ENCODE measurements at places on chromosomes 4 and X.

DNA sequence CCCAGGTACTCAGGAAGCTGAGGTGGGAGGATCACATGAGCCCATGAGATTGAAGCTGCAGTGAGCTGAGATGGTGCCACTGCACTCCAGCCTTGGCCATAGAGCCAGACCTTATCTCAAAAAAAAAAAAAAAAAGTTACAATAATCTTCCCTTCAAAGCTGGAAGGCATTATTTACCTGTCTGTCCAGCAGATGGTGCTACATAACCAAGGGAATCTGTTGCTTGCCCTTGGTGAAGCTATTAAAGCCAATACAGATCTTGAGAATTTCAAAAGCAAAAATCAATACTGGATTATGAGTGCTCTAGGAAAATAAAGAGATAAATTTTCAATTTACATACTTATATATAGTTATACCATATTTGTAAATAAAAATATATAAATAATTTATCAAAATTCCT is 25.9 kb downstream of the PKD2 start:
- no peak for DNase-seq

DNA sequence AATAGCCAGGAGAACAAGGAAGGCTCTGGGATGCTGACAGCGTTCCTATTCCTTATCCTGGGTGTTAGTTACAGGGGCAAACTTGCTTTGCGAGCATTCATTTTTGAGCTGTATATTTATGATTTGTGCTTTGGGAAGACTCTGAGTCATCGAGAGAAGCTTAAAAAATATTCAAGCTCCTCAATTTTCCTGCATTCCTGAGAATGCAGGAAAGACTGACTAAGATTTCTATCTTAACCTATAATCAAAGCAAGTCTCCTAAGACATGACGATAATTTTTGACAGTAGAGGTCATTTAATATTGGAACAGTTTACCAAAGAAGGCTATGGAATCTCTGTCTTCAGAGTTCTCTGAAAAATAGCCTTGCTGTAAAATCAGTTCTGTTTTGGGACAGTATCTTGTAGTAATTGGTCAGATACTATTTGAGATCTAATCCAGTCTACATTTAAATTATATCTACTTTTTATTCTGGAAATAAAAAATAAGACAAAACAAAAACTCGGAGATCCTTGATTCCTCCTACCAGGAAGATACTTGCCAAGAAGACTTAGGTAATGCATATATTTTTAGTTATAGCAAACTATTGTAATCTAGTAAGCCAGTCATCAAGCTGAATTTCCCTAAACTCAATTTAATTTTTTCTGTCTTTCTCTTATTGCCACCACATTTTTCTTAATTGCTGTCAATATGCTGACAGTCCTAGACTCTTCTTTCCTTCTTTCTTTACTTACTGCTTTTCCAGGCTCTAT is 31.7 kb downstream of the BBS12 start:
- no peak for DNase-seq

DNA sequence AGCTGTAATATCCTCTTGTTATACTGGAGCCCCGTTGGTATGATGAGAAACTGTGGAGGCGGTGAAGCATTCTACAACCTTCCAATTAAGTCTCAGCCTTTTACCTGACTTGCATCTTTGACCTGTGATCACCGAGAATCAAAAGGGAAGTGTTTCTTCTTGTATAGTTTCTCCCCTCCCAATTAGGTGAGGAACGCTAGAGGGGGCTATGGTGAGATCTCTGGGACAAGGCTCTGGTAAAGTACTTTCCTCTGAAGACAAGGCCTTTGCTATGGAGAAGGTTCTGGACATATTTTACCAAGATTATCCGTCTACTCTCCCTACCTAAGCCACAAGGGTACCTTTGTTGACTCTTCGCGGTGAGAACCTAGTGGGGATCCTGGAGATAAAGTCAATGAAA is 111.3 kb downstream of the CBLL2 start:
- no peak for DNase-seq

- no peak for DNase-seq
These were observed 2163.0 kb upstream of the AGA start for GRCh38 chr4:179605196-179605595.

GRCh38 chrX:39813631-39814277 is 284.0 kb downstream of the BCOR start:
- no peak for DNase-seq

DNA sequence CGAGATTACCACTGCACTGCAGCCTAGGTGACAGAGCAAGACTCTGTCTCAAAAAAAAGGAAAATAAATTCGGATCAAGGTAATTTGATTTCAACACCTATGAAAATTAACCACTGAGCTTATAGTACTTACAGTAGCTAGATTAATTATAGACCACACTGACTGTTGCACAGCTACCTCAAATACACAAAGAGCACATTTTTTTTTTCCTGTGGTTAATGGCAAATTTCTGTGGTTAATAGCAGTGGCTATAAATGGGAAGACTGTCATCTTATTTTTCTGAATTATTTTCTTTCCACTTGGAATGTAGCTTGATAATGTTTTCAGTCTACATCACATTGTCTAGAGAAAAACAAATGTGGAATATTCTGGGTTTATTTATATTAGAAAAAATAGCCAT is 1661.6 kb upstream of the PCDH7 start:
- DNase-seq, result no peak

GRCh38 chr4:159042097-159042605 is 60.7 kb upstream of the RAPGEF2 start:
- DNase-seq, result no peak

GRCh38 chrX:154381271-154381670 is 2.2 kb downstream of the EMD start:
- DNase-seq, result no peak

DNA sequence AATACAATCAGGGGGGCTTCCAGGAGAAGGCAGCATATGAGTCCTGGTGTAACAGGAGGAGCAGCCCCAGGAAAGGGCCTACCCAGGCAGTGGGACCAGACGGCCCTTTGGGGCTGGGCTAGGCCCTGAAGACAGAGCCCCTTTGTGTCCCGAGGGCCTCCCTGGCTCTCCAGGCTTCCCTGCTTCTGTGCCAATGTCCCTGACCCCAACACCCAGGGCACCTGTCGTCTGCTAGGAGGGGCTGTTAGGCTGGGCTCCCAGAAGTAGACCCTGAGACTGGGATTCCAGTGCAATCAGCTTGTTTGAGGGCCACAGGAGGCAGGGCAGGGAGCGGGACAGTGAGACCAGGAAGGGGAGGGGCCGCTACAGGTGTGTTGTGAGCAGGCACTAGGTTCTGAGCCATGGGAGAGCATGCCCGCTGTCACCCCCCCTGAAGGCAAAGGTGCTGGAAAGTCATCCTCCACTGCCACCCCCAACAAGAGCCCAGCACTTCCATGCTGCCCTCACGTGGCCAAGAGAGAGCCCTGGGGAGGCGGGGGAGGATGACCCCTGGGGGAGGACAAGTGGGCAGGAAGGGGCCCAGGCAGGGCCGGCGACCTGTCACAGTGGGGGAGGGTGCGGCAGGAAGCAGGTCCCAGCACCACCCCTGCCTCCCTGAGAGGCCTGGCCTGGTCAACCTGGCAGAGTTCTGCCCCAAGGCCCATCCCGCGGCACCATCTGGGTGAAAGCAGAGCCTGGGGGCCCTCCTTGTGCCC is 64.8 kb downstream of the ADRA2C start:
- no peak for DNase-seq

GRCh38 chrX:154467556-154467955 is 9.5 kb downstream of the PLXNA3 start:
- no peak for DNase-seq

- no peak for DNase-seq
These were observed 232.3 kb downstream of the PABPC4L start for GRCh38 chr4:133969202-133969848.

GRCh38 chr4:84467601-84468000 is 31.5 kb downstream of the NKX6-1 start:
- DNase-seq, result no peak

DNA sequence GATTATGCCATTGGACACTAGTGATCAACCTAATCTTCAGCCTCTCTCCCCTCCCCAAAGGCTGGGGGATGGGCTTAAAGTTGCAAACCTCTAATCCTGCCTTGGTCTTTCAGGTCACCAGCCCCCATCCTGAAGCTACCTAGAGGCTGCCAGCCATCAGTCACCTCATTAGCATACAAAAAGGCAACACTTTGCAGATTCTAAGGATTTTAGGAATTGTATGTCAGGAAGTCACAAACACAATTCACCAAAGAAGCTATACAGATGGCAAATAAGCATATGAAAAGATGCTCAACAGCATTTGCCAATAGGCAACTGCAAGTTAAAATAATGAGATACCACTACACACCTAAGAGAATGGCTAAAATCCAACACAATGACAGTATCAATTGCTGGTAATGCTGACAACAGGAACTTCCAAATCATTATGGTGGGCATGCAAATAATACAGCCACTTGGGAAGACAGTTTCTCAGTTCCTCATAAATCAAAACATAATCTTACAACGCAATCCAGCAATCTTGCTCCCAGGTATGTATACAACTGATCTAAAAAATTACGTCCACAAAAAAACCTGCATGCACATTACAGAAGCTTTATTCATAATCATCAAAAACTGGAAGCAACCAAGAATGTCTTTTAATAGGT is 9.0 kb upstream of the PIM2 start:
- DNase-seq, result no peak

GRCh38 chr4:180057299-180057721 is 2185.9 kb upstream of the TENM3 start:
- DNase-seq, result no peak

DNA sequence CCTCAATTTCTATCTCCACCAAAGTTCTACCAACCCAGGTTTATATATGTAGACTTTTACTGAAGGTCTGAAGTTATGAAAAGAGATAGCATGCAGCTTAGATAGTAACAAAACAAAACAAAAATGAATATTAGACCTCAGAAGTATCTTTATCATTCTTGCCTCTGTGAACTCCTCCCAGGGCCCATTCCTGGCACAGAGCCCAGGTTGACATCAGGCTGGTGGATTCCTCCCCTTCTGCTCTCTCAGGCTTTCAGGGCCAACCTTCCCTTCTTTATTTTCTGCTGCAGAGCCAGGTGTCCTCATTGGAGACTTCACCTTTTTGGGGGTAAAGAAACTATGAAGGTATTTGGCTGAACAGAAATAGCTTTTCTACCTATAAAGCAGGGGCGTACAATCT is 112.8 kb upstream of the PITX2 start:
- DNase-seq, result no peak

DNA sequence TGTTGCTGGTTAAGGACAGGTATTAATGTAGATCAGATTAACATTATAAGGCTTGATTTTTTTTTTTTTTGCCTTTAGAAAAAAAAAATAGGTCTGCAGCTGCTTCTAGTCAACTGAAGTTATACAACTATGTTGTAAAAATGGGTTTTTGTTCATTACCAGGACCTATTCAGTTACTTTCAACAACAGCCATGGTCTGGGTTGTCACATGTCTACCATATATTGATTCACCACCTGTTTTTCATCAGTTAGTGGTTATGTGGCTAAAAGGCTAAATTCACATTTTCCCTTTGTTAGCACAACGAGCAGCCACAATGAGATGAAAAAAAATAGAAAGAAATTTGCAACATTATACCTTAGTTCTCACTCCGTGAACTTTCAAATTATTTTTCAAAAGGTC is 45.5 kb downstream of the GLRB start:
- no peak for DNase-seq

GRCh38 chrX:70168238-70169188 is 8.8 kb upstream of the DGAT2L6 start:
- DNase-seq, result no peak

GRCh38 chr4:139919004-139919403 is 235.0 kb downstream of the MAML3 start:
- DNase-seq, result no peak

DNA sequence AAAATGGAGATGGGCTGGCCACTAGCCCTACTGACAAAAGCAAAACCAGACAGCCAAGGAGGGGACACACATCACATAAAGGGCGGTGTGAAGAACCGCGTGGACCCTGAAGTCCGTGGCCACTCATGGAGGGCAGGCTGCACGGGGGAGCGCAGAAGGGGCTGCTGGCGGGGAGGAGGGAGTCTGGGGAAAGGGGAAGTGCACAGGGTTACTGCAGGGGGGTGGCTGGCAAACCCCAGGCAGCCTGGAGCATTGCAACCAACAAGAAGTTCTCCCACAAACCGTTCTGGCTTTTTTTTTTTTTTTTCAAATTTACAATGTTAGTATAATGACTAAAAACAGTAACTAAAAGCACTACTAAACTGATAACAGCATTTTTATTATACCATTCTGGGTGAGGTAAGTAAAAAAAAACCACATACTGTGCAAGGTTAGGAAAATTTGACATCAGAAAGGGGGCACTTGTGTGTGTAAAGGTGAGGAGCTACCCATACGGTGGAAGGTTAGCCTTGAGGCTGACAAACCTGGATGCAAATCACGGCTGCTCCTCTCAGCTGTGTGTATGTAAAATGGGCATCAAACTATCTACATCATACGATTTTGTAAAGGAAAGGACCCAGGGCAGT is 87.1 kb downstream of the TSPAN5 start:
- no peak for DNase-seq

- no peak for DNase-seq
These were observed 651.8 kb downstream of the C4orf33 start for GRCh38 chr4:129747756-129748155.

DNA sequence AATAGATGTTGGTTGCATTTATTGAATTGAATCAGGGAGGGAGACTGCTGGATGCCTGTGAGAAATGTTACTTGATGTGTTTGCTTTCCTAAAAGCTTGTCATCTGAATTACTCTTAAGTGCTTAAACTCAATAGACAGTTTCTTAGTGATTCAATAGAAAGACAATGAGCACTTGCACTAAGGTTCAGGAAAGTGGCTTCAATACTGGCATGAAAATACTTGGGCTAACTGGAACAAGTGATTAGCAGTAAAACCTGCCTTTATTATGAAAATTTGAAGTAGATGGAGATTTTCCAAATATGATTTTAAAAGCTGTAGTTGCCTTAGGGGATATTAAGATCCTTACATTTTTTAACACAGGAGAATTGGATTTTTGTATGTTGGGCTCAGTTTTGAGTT is 123.3 kb downstream of the RNF150 start:
- DNase-seq, result no peak

- no peak for DNase-seq
These were observed 39.7 kb upstream of the PARM1 start for GRCh38 chr4:74893171-74893570.

DNA sequence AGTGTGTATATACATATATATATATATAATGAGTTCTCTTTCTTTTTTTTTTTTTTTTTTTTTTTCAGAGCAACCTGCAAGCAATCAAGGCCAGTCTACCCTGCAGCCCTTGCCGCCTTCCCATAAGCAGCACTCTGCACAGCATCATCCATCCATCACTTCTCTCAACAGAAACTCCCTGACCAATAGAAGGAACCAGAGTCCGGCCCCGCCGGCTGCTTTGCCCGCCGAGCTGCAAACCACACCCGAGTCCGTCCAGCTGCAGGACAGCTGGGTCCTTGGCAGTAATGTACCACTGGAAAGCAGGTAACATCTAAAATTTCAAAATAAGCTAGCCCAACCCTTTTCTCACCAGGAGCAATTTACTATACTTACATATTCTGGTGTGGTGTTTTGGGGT is 316.3 kb downstream of the DCTD start:
- DNase-seq, result no peak

DNA sequence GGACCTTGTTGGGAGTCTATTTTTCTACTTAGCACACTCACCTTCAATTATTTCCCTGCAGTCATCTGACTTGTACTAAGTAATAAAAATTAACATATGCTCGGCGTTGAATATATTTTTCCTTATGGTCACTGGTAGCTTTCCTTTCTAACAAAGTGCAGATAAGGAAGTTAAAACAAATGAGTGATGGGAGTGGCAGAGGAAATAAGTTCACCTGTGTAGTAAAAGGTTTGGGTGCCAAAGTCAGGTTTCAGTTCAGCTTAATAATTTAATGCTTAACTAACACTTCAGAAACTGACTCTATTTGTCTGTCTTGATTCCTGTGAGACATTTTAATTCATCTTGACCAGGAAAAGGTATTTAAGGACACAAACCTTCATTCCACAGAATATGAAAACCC is 184.4 kb downstream of the PCDH7 start:
- DNase-seq, result no peak
